Spinal cord (tissue), 10 donors: ENCODE measurements at places on chromosomes 2 and 18.

DNA sequence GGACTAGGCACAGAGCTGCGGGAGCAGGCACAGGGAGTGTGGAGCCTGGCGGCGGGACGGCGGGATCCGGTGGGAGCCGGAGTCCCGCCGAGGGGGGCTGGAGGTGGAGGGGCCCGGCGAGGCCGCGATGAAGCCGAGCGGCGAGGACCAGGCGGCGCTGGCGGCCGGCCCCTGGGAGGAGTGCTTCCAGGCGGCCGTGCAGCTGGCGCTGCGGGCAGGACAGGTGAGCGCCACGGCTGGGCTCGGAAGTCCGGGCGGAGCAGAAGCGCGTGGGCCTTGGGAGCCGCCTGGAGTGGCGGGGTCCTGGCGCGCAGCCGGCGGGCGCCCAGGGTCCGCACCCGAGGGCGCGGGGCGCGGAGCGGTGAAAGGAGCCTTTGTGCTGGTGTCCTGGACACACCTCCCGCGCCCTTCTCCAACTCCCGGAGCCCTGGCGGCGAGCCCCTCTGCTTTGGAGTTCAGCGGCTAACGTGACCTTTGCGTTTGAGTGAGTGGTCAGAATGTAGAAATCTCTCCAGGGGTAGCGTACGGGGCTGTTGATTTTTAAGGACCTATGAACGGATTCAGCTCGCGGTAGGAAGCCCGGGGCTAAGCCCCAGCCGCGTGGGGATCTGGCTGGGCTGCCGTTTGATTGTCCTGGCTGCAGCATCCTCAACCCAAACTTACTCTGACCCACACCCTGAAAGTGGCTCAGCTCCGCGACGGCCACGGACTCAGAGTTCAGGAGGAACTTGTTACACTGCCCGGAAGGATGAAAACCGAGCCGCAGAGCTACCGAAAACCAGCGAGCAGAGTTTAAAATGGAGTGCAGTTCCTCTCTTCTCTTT lies 448 bp downstream of the IMPA2 start:
- DNase-seq, result no peak

DNA sequence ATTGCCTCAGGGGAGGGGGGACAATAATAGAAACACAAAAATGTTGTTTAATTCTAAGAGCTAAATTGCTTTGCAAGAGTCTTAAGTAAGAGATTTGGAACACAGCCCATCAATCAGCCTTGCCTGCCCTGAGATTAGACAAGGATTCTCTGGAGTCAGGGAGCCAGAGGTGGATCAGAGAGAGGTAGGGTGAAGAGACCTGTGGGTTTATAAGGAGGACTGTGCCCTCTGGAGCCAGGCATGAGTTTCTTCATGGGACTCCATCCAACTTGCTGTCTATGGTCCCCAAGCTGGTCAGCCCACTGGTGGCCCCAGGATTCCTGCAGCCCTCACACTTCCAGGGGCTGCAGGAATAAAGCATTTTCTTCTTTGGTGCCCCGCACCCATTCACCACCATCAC lies 139.3 kb downstream of the ALK start:
- no peak for DNase-seq

- no peak for DNase-seq
These were observed 23.7 kb downstream of the TMEM127 start for GRCh38 chr2:96241900-96242611.

- no peak for DNase-seq
These were observed 12.8 kb downstream of the SNED1 start for GRCh38 chr2:241011296-241011600.

DNA sequence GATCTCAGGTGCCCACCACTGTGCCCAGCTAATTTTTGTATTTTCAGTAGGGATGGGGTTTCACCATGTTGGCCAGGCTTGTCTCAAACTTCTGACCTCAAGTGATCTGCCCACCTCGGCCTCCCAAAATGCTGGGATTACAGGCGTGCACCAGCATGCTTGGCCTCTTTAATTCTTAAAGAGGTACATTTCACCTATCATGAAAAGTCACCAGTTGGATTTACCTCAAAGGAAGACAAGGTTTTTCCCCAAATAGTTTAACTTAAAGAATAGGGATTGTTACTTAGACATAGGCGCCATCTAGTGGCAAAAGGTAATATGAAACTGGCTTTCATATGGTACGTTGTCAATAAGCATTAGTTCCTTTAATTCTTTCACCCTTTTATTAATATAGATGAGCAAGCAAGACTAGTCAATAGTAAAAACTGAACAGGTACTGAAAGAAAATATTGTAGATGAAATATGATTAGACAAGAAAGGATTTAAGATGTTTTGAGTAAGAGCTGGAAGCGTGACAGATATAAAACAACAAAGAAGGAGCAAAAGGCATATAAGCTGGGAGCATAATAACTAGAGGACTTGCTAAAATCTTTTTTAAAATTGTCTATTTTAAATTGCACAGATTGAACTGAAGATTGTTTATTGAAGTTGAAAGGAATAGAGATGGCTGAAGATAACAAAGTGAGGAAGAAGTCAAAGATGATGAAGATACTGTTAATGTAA lies 35.0 kb upstream of the PSMD14 start:
- DNase-seq, result peak; percentile 14
